ENCODE measurements at places on chromosomes 4 and X.

- DNase-seq, result no peak
Observed at GRCh38 chr4:40462326-40462725, 127.2 kb downstream of the CHRNA9 start.

GRCh38 chr4:86400216-86400615, 40.4 kb upstream of the MAPK10 start:
- DNase-seq, result no peak

- DNase-seq, result no peak
Observed at GRCh38 chr4:62898115-62898514, 1511.1 kb downstream of the TECRL start.

DNA sequence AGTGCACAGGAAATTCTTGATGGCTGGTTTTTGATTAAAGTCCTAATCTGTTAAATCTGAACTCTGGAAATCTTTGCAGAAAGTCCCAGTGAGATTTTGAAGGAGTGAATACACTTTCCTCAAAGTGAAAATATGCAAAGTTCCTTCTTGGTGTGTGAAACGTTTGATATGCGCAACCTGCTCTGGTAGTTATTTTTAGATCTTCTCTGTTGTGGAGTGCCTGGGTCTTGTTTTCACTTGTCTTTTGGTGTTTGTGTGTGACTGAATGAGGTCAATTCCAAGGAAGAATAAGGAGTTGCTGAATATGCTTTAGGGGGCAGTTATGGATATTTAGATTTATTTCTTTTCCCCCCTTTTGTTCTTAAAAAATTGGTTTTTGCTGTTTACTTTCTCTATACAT, 41.7 kb downstream of the SCML1 start:
- no peak for DNase-seq

DNA sequence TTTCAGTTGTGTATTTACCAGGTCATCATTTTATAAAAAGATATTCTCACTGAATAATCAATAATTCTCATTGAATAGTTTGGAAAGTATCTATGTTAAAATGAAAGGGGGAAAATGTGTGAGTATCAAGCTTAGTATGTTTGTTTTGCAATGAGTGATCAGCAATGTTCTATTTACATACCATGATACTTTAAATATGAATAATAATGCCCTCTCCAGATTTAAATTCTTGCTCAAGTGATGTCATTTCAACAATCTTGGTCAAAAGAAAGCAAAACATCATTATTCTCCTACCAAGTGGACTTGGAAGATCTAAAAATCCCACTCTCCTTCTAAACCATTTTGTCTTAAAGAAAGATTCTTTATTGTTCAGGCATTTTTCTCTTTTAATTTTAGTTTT, 42.1 kb upstream of the ANKRD50 start:
- DNase-seq, result no peak

GRCh38 chrX:16822723-16823122, 36.5 kb downstream of the TXLNG start:
- DNase-seq, result no peak

- no peak for DNase-seq
Observed at GRCh38 chrX:154452823-154453222, 5.3 kb upstream of the PLXNA3 start.

DNA sequence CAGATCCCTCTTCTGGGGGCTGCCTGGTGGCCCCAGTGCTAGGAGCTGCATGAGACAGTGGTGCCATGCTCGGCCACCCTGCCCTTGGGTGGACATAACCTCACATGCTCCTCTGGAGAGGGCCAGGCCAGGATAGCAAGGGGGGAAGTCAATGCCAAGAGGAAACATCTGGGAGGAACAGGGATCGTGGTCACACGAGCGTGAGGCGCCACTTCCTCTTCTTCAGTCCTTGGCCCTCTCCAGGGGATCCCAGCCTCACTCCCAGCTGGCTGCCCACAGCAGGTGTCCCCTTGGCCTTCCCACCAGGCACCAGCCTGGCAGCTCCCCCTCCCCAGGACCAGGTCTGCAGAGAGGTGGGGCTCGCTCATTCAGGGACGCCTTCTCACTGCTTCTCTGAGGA, 28.6 kb downstream of the TBC1D14 start:
- DNase-seq, result no peak

GRCh38 chrX:42047886-42048285, 124.5 kb upstream of the CASK start:
- DNase-seq, result no peak

DNA sequence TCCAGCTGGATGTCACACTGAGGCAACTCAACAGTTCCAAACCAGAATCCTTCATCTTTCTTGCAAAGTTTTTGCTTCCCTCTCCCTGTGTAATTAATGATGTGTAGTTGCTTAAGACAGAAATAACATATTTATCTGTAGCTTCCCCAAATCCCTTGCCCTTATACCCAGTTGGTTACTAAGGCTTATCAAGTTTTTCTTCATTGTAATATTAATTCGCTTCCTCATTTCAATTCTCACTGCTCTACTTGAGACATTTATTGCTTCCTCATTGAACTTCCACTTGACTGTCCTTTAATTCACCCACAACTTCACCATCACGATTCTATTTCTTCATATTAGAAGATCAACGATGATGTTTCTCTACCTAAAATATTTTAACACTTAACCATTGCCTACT, 386.6 kb upstream of the CPEB2 start:
- no peak for DNase-seq

DNA sequence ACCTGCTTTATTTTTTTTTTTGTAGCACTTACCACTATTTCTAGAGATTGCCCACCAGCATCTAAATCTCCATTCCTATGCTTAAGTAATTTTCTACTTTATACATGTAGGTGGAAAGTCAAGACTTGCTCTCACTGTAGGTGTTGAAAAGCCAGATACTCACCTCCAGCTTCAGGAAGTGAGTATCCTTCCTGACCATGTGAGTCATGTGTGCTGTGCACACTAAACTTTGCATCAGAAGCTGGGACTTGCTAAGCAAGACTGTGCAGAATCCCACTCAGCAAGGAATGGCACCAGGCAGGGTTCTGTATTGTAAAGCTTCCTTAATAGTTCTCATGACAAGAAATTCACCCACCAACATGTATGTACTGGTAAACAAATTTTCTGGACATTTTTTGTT, 151.8 kb downstream of the POU4F2 start:
- no peak for DNase-seq

- DNase-seq, result no peak
Observed at GRCh38 chr4:120037411-120037810, 29.2 kb downstream of the MAD2L1 start.

GRCh38 chrX:3713937-3714434, 537 bp upstream of the PRKX start:
- DNase-seq, result no peak

DNA sequence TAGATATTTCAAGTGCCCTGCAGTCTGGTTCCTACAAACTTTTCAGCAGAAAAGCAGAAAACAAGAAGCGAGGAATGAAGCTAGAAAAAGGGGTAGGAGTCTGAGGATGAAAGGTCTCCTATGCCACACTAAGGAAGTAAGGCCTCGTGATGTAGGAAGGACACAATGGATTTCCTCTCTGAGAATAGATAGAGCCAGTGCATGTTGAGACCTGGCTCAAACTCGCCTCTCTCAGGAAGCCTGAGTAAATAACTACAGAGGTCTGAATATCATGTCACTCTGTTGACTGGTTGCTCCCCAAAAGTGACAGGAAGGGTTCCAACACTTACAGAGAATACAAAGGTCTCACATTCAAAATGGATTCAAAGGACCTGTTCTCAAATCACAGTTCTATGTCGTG, 93.3 kb downstream of the GRIA3 start:
- DNase-seq, result no peak

- DNase-seq, result no peak
Observed at GRCh38 chr4:170580651-170581050, 490.9 kb upstream of the AADAT start.

DNA sequence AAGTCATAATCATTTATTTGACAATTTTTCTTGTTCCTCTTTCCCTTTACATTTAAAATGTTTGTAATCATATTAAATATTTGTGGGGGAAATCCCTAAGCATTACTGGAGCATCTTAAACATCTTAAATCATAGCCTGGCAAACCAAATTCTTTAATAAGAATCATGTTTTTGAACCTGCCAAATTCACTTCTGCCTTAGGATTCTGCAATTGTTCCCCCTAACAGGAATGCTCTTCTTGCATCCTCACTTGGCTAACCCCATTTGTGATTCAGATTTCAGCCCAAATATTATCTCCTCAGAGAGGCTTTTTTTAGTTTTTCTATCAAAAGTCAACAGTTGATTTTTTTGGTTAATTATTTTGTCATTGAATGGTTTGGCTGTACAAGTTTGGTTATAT, 241.1 kb downstream of the MAPK10 start:
- DNase-seq, result no peak

DNA sequence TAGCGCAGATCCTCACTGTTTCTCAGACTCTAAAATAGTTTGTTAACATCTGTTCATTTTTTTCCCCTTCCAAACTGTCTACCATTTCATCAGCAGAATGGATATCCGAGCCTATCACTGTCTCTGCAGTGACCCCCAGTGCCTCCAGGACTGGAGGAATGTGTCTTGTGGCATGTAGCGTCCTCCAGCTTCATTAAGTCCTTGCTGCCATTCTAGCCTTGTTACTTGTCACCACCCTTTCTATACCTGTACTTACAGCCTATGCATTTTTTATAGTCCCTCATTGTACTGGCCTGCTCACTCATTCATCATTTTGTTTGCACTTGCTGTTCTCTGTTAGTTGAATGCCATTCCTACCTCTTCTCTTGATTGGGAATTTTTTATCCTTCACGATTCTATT, 179.1 kb downstream of the BMPR1B start:
- no peak for DNase-seq

DNA sequence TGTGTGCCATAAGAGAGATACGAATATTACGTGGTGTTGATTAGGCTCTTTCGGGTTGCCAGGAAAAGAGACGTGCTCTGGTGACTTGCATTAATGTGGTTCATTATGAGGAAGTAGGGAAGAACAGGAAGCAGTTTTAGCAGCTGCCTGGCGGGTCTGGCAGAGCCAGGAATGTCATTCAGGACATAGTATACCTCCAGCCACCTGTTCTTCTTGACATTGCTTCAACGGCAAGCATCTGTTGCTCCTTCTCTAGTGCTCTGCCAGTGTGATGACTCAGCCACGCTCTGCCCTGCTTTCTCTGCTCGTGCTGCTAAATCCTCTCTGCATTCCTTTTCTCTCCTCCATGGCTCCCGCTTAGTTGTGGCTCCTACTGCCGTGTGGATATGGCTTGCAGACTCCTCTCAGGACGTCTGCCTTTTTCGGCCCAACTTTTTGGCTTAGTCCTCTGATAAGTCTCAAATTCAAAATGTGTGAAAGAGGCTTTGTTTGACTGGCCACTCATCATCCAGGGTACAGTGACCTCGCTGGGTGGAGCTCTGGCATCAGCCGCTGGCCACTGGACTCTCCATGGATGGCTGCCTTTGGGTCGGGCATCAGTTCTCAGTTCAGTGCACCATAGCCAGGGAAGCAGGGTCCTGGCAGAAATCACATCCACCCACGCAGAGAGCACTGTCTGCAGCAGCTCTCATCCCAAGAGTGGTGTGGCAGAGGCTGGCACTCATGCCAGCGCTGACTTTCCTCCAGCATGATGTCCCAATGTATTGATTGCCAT, 89.3 kb upstream of the KLF3 start:
- no peak for DNase-seq

- DNase-seq, result no peak
Observed at GRCh38 chr4:8184061-8184460, 15.0 kb upstream of the SH3TC1 start.

GRCh38 chrX:123077631-123078030, 106.4 kb upstream of the GRIA3 start:
- DNase-seq, result no peak

DNA sequence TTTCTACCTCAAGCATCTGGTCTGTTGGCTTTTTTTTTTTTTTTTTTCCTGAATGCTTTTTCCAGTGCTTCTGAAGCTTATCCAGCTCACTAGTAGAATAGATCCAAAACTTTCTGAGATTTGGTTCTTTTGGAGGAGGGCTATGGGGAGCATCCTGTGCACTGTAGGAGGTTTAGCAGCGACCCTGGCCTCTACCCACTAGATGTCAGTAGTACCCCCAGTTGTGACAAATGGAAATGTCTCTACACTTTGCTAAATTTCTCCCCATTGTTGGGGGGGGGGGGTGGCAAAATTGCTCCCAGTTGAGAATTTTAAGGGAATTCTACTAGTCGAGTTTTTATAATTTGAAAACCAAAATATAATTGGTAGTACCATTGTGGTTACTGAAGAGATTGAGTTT, 23.0 kb upstream of the PPA2 start:
- DNase-seq, result no peak

- no peak for DNase-seq
Observed at GRCh38 chr4:183306811-183307210, 13.3 kb downstream of the CLDN22 start.

DNA sequence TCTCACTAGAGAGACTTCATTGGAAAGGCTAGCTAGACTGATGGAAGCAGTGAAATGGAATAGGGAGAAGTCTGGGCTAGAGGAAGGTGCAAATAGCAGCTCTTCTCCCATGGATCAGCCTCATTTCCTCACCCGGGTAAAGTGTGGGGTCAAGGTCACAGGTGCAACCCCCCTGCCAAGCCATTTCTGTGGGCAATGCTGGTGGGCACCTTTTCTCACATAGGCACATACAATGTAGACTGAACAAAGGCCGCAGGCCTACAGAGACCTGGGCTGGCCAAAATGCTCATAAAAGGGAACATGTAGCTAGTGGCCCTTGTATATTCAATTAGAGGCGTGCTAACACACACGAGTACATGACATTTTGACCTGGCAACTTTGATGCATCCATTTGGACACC, 71.5 kb upstream of the EFNB1 start:
- DNase-seq, result no peak

DNA sequence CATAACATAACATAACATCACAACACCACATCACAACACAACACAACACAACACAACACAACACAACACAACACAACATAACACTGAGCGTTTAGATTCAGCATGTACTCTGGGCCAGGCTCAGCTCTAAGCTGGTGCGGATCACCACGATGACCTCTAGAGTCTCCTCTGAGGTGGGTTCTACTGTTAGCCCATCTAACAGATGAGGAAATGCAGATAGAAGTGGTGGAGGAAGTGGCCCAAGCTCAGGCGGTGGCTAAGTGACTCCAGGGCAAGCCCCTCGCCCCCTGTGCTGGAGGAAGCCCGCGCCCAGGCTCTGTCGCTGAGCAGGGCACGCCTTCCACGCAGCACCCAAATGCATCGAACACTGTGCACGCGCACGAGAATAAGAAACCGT, 45.3 kb upstream of the CDKN2AIP start:
- DNase-seq, result no peak

DNA sequence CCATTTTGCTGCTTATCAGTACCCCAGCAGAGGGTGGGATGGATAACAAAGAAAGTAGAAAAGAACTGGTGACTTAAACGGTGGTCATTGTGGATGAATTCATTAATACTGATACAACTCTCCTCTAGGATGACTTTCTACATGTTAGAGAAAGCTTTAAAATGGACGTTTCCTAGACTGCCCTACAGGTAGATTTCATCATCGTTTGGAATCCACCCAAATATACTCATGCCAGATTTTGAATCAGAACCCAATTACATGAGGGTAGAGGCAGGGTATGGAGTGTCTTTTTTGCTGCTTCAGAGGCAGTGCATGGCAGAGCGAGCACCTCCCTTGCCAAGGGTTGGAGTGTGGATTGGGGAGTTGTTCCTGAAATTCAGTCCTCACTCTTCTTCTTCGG, 13.3 kb upstream of the ANTXR2 start:
- DNase-seq, result no peak

GRCh38 chrX:19334945-19335626, 8.6 kb upstream of the PDHA1 start:
- no peak for DNase-seq

GRCh38 chr4:170465429-170465828, 375.7 kb upstream of the AADAT start:
- DNase-seq, result no peak

Measured in activated CD8-positive, alpha-beta memory T cell treated with anti-CD3 and anti-CD28 coated beads for 48 hours (primary cell).